ENCODE measurements at places on chromosomes 6 and 20.
A peak's percentile ranks its signal among the peaks of the same experiment; 100 is the strongest.

DNA sequence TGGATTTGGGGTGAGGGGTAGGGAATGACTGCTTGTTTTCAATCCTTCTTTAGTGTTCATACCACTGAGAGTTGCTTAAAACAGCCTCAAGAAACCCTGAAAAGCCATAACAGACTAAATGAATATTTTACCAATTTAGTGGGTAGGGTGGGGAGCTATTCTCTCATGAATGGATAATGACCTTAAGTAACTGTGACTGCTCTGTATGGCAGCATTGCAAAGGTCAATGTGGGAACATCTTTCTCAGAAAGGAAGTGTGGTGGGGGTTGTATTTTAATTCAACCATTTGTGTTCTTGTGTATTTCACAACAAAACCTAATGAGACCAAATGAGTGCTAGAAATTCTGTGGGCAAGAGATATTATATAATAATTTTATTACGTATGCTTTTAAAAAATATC is 55.7 kb downstream of the PHACTR2 start:
- DNase-seq = no peak

DNA sequence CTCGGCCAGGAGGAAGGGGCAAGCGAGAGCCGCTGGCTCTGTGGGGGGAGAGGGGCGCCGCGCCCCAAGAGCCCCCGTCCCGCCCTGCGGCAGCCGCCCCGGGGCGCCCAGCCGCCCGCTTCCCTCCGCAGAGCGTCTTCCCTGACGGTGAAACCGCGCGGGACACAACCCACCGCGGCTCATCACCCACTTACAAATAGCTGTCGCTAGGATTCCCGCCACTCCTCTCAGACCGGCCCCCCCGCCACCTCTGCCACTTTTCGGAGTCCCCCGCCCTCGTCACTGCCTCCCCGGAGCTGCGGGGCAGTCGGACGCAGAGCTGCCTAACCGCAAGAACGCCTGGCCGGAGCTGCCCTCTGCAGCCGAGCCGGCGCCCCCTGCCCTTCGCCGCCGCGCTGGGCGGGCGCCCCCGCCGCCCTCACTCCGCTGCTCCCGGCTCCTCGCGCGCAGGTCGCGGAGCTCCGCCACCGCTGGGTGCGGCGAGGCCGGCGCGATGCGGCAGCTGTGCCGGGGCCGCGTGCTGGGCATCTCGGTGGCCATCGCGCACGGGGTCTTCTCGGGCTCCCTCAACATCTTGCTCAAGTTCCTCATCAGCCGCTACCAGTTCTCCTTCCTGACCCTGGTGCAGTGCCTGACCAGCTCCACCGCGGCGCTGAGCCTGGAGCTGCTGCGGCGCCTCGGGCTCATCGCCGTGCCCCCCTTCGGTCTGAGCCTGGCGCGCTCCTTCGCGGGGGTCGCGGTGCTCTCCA is at the start of gene SLC35D3:
SLC35D3 (plus strand) TSS at position 366 of the 749 bp plus-strand sequence; CDS start at position 494, 128 bp downstream.
- DNase-seq = peak; percentile 41

- DNase-seq = no peak
Measured at GRCh38 chr6:6557886-6558285, 30.6 kb upstream of the LY86 start.

DNA sequence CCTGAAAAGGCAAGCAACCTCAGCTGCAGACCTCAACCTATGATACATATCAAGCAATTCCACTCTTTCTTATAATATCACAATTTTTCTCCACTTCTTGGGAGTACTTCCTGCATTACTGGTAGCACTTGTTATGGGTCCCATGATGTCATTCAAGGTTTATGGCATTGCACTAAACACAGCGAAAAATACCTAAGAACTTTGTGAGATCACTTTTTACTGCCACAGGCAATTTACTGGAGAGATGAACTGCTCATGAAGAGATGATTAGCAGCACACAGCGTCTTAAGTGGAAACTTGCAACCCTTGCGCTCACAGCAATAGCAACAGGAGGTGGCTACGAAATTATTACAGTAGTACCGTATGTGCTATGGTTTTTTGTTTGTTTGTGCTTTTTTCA is 19.3 kb upstream of the RIMS4 start:
- DNase-seq = no peak

- DNase-seq = no peak
Measured at GRCh38 chr20:4894981-4895381, 106.3 kb downstream of the SLC23A2 start.

GRCh38 chr6:99467509-99468106 is 42.5 kb upstream of the PNISR start:
- no peak for DNase-seq

- DNase-seq = no peak
Measured at GRCh38 chr20:7196481-7196880, 429.0 kb downstream of the BMP2 start.

- DNase-seq = no peak
Measured at GRCh38 chr6:51303338-51303737, 484.7 kb downstream of the TFAP2B start.

- no peak for DNase-seq
Measured at GRCh38 chr6:6734479-6735465, 146.3 kb downstream of the LY86 start.

DNA sequence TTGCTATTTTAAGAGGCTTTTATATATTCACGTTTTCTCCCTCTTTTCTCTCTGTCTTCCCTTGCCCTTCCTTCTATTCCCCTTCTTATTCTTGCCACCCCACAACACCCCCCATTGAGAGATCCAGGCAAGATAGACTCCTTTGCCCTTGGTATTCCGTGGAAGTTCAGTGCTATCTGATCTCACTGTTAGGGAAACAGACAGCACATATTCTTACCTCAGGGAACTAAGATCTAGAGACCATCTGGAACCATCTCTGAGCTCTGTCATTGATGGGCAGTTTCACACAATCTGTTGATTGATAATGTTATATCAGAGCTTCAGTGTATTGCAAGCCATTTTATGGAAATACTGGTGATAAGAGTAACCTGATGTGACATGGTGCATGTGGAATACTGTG is 228.8 kb downstream of the ARID1B start:
- no peak for DNase-seq

GRCh38 chr6:147522597-147522996 is 14.1 kb downstream of the SAMD5 start:
- no peak for DNase-seq

DNA sequence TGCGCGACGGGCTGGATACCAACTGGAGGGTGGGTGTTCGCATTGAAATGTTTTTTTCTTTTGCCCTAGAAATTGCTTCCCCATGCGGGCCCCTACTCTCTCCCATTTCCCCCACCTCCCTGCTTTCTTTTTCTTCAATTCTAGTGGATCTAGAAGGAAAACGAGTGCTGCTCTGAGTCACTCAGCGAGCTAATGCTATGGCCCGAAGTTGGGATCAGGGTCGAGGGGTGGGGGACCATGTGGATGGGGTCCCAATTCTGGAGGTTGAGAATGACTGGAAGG is 71.5 kb downstream of the SOX4 start:
- no peak for DNase-seq

DNA sequence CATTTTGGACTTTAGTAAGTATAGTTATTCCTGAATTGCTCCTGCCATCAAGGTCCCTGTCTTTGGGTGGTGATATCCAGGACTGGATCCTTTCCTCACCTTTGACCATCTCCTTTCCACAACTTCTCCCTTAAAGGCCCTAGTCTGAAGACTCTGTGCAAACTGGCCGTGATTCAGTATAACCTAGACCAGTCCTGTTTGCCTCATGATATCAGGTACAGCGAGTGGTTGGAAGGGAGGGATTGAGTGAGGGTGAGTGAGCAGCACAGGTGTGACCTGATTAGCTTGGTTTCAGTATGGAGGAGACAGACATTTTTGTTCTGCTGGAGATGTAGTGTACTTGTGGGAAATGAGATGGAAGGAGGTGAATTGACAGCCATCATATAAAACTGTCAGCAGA is 2.3 kb upstream of the RRP36 start:
- no peak for DNase-seq

DNA sequence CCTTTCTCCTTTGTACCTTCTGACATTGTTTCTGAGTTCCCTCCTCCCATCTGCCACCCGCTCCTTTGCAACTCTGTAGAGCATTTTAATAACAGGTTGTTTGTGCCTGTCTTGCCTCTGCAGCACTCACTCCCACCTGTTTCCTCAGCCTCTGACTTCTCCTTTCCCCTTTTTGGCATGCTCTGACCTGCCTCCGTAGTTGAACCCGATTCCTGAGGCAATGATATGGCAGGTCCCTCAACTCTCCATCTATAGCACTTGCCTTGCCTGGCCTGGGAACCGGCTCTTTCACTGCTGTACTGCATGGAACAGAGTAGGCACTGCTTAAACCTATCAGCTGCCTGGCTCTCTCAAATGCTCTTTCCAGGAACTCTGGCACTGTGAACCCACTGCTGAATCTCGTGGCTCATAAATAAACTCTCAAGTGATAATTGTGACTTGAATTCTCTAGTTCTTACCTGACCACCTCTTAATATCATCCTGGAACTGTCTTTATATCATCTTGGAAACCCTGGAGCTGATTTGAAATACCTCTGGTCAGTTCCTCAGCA is 50.3 kb downstream of the UTRN start:
- DNase-seq = no peak

- no peak for DNase-seq
Measured at GRCh38 chr6:109240370-109241084, 141.7 kb downstream of the CD164 start.

GRCh38 chr20:38132910-38133501 is 32.1 kb downstream of the TGM2 start:
- no peak for DNase-seq

DNA sequence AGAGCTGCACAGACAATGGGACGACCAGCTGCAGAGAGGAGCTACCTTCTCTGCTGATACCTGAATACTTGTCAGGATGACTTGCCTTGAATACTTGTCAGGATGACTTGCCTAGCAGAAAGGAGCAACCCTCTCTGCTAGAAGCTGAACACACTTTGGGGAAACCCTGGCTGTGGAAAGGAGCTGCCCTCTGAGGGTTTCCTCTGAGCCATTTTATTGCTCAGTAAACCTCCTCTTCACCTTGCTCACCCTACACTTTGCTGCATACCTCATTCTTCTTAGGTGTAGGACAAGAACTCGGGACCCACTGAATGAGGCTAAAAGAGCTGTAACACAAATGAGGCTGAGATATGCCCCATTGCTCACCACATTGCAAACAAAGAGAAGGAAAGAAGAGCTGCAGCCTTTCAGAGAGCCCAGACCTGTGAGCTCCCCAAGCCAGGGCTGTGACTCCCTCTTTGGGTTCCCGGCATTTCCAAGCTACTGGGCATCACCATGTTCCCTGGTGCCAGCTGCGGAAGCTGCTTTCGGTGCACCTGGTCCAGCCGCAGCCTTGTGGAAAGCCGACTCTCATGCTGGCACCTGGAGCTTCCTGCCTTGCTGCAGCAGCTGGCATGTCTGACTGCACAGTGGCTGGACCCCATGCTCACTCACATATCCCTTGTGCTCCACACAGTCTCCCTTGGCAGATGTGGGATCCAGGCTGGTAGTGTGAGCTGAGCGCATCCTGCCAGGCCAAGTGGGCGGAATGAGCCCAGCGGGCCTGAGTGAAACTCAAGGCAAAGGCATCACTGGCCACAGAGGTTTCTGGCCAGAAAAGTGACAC is 106.7 kb upstream of the AHI1 start:
- no peak for DNase-seq

DNA sequence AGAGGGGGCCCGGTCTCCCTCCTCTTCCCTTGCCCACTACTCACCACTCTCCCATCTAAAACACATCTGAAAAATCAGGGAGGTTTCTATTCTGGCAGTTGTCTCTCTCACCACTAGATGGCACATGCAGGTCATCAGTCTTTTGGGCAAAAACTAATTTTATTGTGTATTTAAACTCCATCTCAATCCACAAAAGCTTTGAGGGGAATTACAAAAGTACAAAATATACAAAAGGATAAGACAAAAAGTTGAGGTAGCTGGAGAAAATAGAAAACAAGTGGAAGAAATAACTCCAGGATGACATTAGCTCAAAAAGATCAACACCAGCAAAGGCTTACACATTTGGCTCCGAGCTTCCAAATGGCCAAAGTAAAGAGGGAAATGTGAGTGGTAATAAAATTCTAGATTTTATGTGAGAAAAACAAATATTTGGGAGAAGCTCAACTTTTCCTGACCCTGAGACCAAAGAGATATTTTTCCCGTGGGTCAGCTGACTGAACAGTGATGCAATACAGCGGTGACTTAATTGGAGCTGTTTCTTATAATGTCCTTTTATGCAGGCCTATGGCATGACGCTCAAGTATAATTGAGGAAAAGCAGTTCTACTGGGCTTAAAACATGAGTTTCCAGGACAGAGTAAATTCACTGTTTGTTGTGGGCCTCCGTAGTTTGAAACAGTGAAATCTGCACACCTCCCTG is 79.8 kb upstream of the CHD6 start:
- peak; percentile 17 for DNase-seq

GRCh38 chr6:118403036-118403435 is 145.1 kb upstream of the PLN start:
- DNase-seq = no peak

DNA sequence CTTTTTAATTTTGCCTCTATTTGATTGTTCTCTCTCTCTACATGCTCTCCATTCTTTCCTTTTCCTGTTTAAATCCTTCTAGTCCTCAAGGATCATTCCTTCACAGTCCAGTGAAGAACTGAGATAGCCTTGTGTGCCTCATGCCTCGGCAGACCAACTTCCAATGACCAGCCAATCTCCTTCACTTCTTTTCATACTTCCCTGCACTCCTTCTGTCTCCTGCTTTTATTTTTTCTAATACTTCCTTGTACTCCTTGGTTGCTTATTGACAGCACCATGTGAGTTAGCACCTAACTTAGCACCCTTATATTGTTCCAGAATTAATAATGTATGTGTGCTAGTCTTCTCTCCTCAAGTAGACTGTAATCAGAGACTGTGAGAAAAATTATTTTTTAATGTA is 246.8 kb downstream of the ADGRG6 start:
- DNase-seq = no peak

DNA sequence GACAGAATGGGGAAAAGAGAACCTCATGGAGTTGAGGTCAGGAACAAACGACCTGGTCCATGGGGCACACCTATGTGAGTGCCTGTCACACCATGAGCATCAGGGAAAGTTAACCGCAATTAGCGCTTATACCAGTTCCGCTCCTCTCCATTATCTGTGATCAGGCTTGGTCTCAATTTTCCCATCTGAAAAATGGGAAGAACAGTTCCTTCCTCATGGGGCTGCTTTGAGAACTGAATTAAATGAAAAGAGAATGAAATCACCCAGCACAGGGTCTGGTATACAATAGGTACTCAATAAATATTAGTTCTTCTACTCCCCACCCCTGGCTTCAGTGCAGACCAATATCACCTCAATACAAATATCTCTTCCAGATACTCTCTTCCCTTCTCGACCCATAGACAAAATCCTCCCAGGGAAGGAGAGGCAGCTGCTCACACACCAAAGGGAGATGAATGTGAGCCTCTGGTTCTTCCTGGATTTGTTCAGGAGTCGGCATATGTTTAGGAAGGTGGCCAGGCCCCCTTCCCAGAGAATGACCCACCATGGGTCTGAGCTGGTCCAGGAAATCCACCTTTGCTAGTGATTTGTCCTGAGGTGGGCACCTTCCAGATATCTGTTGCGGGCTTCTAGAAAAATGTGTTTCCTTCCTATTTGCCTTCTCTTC is 2.4 kb upstream of the PTGIS start:
- DNase-seq = no peak

DNA sequence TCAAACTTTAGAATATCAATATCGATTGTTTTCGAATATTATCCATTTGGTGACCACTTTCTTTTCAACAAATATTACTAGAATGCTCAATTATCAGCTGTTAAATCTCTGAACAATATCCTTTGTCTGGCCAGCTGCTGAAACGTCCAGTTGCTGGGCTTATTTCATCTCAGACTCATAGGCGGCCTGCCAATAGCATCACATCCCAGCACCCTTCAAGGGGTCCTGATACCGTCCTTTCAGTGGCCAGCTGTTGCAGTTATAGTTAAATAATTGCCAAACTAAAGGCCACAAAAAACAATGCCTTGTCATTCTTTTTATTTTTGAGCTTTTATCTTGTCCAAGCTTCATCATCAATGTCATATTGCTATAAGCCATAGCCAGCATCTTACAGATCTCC is 1006.8 kb upstream of the MANEA start:
- no peak for DNase-seq

All from stimulated activated naive CD8-positive, alpha-beta T cell treated with anti-CD3 and anti-CD28 coated beads, Interleukin-15, amount 100 ng/mL, for 72 hours (primary cell).